ENCODE measurements at places on chromosomes 11 and 22. TPM values are rescaled to one million over a fixed set of nuclear protein-coding genes. Genes with fewer than 3 reads are reported as not detected.
A peak's percentile ranks its signal among the peaks of the same experiment; 100 is the strongest.

GRCh38 chr11:61580271-61580888 is 496 bp downstream of the SYT7 start:
- DNase-seq: no peak

Gene SIK3
- 54.6 TPM for total RNA-seq

GRCh38 chr22:31828739-31829138 is 74.9 kb downstream of the DEPDC5 start:
- no peak for DNase-seq

- no peak for DNase-seq
These were observed 515.6 kb upstream of the CCDC90B start for GRCh38 chr11:83801799-83802198.

- DNase-seq: peak; percentile 46
These were observed 79.1 kb upstream of the LMO2 start for GRCh38 chr11:33970984-33971466.

Gene KCNK4
- not detected for total RNA-seq
